GM18507 (cell line): ENCODE measurements at places on chromosomes 2 and 18.

DNA sequence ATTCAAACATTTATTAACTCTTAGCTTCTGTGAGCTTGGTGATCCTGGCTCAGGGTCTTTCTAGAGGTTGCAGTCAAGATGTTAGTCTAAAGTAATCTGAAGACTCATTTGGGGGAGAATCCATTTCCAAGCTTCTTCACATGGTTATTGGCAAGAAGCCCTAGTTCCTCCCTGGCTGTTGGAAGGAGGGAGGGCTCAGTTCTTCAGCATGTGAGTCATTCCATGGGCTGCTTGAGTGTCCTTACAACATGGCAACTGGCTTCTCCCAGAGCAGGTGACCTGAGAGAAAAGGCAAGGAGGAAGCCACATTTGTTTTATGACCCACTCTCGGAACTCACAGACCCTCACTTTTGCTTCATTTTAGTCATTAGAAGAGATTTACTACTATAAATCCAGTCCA lies 10.6 kb upstream of the C2orf74 start:
- DNase-seq = no peak

- DNase-seq = no peak
Measured at GRCh38 chr2:197307236-197307932, 3.2 kb downstream of the ANKRD44 start.

DNA sequence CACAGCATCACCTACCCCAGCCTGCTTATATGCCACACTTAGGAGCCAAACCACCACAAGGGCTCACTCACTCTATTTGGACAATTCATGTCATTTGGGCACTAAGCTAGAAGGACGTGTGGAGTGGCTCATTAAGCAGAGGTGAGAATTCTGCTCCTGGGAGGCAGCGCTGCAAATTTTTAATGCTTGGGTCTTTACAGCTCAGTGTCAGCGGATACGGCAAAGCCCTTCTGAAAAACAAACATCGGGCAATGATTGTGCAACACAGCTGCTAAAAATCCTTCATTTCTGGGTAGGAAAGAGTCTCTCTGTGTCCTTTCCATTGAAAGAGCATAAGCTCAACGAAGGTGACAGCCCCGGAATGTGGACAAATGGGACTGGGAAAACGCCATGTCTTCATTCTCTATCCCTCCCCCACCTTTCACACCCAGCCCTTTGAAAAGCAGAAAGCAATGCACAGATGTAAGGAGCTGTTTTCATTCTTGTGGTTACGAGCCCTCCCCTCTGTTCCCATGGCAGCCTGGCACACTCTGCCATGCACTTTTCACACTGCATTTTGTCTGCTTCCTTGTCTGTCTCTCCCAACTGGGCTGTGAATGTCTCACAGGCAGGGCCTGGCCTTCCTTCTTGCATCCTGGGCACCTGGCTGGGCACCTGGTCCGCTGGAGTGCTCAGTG lies 16.0 kb downstream of the TMEM177 start:
- DNase-seq = no peak

DNA sequence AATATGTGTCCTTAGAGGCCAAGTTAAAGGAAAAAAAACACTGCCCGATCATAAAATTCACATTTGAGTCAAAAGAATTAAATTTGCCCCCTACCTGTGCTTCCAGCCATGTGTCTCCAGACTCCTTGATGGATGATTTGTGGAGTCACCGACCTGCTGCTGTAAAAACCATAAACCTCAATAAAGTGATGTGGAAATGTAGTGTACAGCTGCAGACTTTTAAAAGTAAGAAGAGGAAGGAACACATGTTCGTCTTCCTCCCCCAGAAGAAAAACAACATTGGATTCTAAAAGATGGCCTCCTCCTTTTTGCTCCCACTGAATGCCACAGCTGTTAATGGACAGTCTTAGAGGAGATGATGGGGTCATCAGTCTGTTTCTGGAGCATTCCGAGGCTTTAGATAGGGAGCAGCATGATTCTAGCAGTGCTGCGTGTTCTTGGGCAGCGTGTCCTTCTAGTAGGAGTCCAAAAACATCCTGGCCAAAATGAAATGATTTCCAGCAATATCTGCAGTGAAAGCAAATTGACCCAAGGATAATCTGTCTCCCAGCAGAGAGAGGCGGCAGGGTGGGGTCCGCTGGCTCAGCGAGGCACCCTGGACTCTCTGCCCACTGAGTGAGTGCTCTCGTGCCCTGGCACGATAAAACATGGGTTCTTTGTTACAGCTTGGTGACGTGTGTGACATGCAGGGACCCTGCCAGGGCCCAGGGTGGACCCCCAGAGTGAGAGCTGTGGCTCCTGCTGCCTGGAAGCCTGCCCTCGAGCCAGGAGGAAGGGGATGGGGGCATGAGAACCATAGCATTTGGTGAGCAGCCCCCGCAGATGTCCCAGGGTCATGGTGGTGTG lies 196.1 kb downstream of the FAM210A start:
- no peak for DNase-seq

- no peak for DNase-seq
Measured at GRCh38 chr2:20541651-20542050, 94.8 kb downstream of the RHOB start.
